Activated CD4-positive, alpha-beta T cell treated with anti-CD3 and anti-CD28 coated beads, Interleukin-2, amount 50 U/mL, for 48 hours (primary cell): ENCODE measurements at places on chromosomes 11 and 22.

DNA sequence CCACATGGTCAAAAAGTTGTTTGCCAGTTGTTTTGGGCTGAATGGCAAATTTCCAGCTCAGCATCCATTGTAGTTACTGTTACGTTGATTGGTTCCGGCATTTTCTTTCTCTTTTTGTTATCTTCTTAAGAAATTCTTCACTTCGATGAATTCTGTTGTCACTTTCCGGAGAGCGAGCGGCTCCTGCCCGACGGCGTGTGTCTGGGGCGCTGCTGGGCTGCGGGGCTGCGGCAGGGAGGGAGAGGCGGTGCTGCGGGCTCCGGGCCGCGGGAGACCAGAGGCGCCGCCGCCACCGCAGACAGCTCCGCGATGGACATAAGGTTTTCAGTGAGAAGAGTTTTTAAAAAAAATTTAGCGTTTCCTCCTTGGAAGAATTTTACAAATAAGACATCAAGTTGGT is 117.4 kb downstream of the RRM1 start:
- DNase-seq, result no peak

GRCh38 chr11:77039491-77040400 is 5.5 kb downstream of the B3GNT6 start:
- DNase-seq, result peak; percentile 23

DNA sequence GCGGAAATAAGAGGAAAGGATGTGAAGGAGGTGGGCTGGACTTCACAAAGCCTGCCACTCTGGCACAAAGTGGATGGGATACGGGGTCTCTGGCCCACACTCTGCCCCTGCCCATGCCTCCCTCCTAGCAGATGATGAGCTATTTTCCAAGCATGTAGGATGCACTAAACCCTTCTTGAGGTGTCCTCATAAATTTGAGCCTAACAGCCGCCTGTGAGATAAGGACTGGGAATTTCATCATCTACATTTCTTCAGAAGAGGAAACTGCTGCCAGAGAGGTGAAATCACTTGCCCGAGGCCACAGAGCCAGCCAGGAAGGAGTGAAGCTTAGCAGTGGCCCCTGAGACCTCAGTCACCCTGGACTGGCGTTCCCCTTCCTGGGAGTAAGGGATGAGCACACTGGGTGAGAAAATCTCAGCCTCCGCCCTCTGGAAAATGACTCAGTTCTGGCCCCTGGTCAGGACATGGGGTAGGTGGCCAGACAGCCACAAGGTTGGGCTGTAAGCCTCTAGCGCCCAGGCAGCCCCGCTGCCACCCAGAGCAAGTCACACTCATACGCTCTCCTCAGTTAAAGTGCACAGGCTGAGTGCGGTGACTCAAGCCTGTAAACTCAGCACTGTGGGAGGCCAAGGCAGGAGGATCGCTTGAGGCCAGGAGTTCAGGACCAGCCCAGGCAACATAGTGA is 27.9 kb downstream of the MB start:
- DNase-seq, result no peak

GRCh38 chr22:30204742-30205111 is 41.8 kb downstream of the LIF start:
- DNase-seq, result no peak

- no peak for DNase-seq
These were observed 7.4 kb downstream of the PYGM start for GRCh38 chr11:64752175-64752970.
